ENCODE measurements at places on chromosomes 5 and 9.

- DNase-seq: no peak
These were observed 112.1 kb downstream of the NUDT12 start for GRCh38 chr5:103450333-103451061.

GRCh38 chr5:54761213-54761701, 224.1 kb downstream of the ESM1 start:
- no peak for DNase-seq

- DNase-seq: no peak
These were observed 16.8 kb downstream of the PIP5K1B start for GRCh38 chr9:68721666-68722330.

GRCh38 chr9:123561046-123561445, 205.0 kb downstream of the CRB2 start:
- DNase-seq: peak; percentile 50

DNA sequence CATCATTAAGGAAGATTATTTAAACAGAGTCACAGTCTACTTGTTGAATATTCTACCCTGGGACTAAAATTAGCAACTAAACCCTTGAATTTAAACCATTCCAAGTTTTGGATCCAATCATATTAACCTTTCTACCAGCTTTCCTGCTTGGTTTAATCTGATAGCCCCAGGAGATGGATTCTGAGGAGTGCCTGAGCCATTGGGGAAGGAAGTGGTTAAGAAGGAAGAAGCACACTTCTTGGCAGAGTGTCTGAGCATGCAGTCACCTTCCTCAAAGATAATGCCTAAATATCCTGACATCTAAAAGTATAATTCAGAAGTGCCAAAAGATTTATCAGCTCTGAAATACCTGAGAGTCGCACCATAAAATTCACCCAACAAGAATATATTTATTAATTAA, 74.1 kb upstream of the SNCAIP start:
- no peak for DNase-seq

DNA sequence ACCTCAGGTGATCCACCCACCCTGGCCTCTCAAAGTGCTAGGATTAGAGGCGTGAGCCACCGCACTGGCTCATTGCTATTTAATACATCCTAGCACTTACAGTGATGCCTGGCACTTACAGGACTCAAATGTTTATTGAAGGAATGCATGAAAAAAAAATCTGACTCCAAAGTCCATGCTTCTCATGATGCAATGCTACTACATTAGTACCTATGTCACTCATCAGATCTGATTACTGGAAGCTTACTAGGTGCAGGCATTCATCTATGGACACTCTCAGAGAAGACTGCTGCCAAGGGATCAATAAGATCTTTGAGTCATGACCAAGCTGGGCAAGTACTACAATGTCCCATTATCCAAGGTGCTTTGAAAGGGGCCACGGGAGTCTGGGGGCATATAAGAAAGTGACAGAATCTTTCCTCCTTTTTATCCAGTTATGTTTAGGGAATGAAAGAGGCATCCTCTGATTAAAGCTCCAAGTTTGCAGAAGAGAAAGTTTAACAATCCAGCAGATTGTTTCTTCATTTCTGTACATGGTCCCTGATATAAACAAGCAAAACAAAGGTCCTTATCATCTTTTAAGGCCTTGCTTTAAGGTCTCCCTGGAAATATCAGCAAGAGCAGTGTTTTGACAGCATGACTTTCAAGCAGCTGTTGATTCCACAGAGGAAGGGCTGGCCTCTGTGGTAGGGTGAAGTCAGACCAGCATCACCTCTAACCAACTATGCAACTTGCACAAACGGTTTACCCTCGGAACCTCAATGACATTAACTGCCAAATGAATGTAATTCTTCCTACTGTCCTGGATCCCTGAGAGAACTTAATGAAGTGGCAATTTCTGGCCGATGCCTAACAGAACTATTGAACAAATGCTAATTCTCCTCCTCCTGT, 35.9 kb downstream of the ARPC5L start:
- DNase-seq: no peak

DNA sequence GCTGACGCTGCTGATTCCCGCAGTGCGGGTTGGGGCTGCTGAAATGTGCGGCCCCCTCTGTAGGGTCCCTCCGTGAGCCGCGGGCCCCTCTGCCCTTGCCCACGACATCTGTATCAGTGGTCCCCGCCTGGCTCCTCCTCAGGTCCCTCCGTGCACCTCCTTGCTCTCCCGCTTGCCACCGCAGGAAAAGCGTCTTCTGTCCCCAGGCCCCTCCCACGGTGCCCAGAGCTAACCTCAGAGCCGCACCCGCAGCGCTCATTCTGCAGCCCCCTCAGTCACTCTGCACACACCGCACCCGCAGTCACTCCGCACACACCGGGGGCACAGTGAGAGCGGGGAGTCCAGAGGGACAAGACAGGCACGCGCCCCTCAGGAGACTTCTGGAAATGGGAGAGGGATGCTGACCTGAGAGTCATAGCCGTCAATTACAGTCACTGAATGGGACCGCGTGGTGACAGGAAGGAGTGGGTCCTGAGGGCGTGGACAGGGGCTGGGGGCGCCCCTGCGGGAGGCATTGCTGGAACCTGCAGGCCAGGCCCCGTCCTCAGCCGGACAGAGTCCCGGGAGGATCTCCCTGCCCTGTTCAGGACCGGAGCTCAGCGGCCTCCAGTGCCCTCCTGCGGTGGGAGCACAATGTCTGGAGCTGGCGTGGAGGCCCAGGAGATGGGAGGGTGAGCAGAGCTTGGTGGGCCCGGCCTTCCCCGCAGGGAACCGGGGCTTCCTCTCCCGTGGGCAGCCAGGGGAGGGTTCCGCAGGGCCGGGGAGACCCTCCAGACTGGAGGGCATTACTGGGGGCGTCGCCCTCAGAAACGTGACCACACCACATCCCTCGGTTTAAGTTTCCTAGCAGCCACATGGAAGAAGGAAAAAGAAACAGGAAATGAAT, 66.1 kb upstream of the CTSL start:
- DNase-seq: no peak

Data from iPS DF 6.9 (cell line).